Breast epithelium (tissue), 4 donors: ENCODE measurements at places on chromosomes 6 and 20. TPM values are rescaled to one million over a fixed set of nuclear protein-coding genes. Genes with fewer than 3 reads are reported as not detected.
A peak's percentile ranks its signal among the peaks of the same experiment; 100 is the strongest.

Gene ARG1
- total RNA-seq: 0.29 TPM

Gene FNDC11
- total RNA-seq: 0.33 TPM

Gene STX11
- total RNA-seq: 20.0 TPM

Gene ENPP5
- total RNA-seq: 2.2 TPM

Gene WFDC2
- total RNA-seq: 43.9 TPM

Gene CPXM1
- total RNA-seq: 28.5 TPM

Gene ANKRD66
- total RNA-seq: not detected

Gene RBPJL
- not detected for total RNA-seq

Gene VGLL2
- not detected for total RNA-seq

Gene HEY2
- total RNA-seq: 2.3 TPM

GRCh38 chr6:78489874-78490273 is 377.5 kb upstream of the IRAK1BP1 start:
- no peaks in the 10 kb centered on the region for H3K27me3 ChIP-seq
- DNase-seq: no peak
- H3K27ac ChIP-seq: no peak overlapping the region
- H3K4me1 ChIP-seq: no peaks in the 10 kb centered on the region
- no peak overlapping the region for H3K4me3 ChIP-seq
- no peaks in the 10 kb centered on the region for H3K36me3 ChIP-seq

- peak overlapping the region; percentile 91 for H3K27ac ChIP-seq
- H3K4me3 ChIP-seq: no peak overlapping the region
- DNase-seq: peak; percentile 79
- no peaks in the 10 kb centered on the region for H3K27me3 ChIP-seq
- H3K4me1 ChIP-seq: peaks cover 42% of the 10 kb centered on the region
Measured at GRCh38 chr20:62370115-62370806, 3.1 kb upstream of the LAMA5 start.

DNA sequence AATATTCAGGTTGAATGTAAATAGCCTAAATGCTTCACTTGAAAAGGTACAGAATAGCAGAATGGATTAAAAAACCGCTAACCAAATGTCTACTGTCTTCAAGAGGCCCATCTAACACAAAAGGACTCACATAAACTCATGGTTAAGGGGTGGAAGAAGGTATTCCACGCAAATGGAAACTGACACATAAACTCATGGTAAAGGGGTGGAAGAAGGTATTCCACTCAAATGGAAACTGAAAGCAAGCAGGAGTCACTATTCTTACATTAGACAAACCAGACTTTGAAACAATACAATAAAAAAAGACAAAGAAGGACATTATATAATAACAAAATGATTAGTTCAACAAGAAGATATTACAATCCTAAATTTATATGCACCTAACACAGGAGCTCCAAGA is 38.3 kb upstream of the PKIB start:
- no peak for DNase-seq
- no peak overlapping the region for H3K27ac ChIP-seq

- H3K4me1 ChIP-seq: no peaks in the 10 kb centered on the region
- no peaks in the 10 kb centered on the region for H3K36me3 ChIP-seq
- H3K4me3 ChIP-seq: no peak overlapping the region
- no peak overlapping the region for H3K27ac ChIP-seq
- no peaks in the 10 kb centered on the region for H3K27me3 ChIP-seq
Measured at GRCh38 chr6:110703010-110703905, 112.0 kb downstream of the CDK19 start.

DNA sequence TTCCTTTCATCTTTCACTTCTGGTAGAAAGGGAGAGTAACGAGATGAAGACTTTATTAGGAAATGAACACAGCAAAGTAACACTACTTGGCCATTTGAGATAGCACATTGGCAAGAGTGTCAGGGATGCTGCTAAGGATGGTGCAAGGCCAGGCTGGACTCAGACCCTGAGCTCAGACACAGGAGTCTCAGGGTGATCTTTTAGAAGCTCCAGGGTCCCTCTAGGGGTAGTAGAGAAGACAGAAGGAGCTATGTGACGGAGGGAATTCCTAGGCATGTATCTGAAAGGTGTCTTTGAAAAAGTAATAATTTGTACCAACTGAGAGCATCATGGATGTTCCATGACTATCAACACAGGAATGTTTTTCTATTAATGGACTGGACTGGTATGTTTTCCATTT is 436.5 kb downstream of the DHX35 start:
- DNase-seq: no peak
- H3K4me1 ChIP-seq: no peaks in the 10 kb centered on the region
- no peaks in the 10 kb centered on the region for H3K36me3 ChIP-seq
- H3K27me3 ChIP-seq: no peaks in the 10 kb centered on the region
- H3K27ac ChIP-seq: no peak overlapping the region
- no peak overlapping the region for H3K4me3 ChIP-seq

DNA sequence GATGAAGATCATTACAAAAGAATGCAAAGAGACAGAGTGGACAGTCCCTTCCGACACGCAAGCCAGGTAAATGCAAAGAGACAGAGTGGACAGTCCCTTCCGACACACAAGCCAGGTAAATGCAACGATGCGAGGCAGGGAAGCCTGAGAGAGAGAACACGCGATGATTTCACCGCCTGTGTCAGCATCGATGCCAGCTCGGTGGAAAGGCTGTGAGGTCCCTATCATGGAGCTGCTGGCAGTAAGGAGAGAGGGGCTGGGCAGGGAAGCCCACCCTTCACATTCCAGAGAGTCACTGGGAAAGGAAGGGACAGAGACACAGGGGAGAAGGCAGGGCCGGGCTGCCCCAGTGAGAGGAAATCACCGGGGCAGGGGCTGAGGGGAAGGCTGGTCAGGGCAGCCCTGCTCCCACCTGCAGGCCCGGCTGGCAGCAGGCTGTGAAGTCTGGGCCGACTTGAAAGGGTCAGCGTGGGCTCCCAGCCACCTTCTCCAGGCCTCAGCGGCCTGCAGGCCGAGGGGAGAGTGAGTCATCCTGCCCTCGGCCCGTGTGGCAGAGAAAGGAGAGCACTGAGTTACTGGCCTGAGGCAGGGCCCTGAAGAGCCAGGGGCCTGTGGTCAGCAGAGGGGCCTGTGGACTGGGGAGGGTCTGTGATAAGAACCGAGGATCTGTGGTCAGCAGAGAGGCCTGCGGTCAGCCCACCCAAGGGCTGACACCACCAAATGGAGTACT is 80.4 kb downstream of the DACT2 start:
- DNase-seq: no peak
- no peaks in the 10 kb centered on the region for H3K36me3 ChIP-seq
- no peaks in the 10 kb centered on the region for H3K27me3 ChIP-seq
- H3K4me3 ChIP-seq: no peak overlapping the region
- no peaks in the 10 kb centered on the region for H3K4me1 ChIP-seq

- H3K27me3 ChIP-seq: no peaks in the 10 kb centered on the region
- no peak for DNase-seq
- H3K4me3 ChIP-seq: no peak overlapping the region
- no peaks in the 10 kb centered on the region for H3K36me3 ChIP-seq
Measured at GRCh38 chr20:54122681-54123586, 50.9 kb downstream of the CYP24A1 start.

- no peaks in the 10 kb centered on the region for H3K36me3 ChIP-seq
- H3K27ac ChIP-seq: peak overlapping the region; percentile 30
Measured at GRCh38 chr20:53216856-53217576, 244.9 kb downstream of the TSHZ2 start.

DNA sequence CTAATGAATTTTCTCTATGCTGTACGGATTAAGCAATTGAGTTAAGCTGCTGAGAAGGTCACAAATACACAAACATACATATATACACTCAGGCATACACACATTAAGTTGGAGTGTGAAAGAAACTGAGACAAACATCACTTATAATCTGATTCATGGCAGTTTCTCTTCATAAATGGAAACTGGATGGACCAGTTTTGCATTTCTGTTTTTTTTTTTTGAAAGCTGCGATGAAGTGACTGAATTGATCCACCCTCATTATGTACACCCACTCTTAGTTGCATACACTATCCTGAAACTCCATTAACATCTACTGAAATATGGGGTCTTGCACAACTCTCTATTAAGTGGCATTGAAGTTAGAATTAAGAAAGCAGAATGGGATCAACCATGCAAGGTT is 32.9 kb upstream of the TENT5A start:
- no peaks in the 10 kb centered on the region for H3K36me3 ChIP-seq
- no peaks in the 10 kb centered on the region for H3K27me3 ChIP-seq
- no peak overlapping the region for H3K27ac ChIP-seq
- H3K4me1 ChIP-seq: no peaks in the 10 kb centered on the region

- H3K4me3 ChIP-seq: peak overlapping the region; percentile 16
- no peaks in the 10 kb centered on the region for H3K36me3 ChIP-seq
- no peaks in the 10 kb centered on the region for H3K4me1 ChIP-seq
- no peak overlapping the region for H3K27ac ChIP-seq
Measured at GRCh38 chr20:37406010-37406998, 60.4 kb downstream of the SRC start.

- H3K36me3 ChIP-seq: no peaks in the 10 kb centered on the region
- no peaks in the 10 kb centered on the region for H3K4me1 ChIP-seq
- H3K27me3 ChIP-seq: no peaks in the 10 kb centered on the region
- DNase-seq: no peak
- no peak overlapping the region for H3K27ac ChIP-seq
Measured at GRCh38 chr6:106785298-106785697, 155.9 kb downstream of the QRSL1 start.

DNA sequence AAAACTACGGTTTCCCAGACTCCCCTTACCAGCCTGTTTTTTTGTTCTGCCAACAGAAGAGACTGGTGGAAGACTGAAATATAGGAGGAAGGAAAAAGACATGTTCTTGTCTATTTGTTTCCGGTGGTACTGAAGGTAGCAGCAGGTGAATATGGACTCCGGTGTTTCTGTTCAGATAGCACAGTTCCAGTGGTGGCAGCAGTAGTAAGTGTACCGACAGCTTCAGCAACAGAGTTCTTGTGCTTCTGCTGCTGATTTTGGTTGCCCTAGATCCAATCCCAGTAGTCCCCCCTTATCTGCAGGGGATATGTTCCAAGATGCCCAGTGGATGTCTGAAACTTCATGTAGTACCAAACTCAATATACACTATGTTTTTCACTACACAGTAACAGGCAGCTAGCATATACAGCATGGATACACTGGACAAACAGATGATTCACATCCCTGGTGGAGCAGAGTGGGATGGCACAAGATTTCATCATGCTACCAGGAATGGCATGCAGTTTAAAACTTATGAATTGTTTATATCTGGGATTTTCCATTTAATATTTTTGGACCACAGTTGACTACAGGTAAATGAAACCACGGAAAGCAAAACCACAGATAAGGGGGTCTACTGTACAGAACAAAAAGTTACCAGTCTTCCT is 301.8 kb downstream of the BTBD9 start:
- H3K4me1 ChIP-seq: no peaks in the 10 kb centered on the region
- no peak overlapping the region for H3K4me3 ChIP-seq
- no peak for DNase-seq
- no peaks in the 10 kb centered on the region for H3K27me3 ChIP-seq
- H3K36me3 ChIP-seq: no peaks in the 10 kb centered on the region

GRCh38 chr20:32922466-32922865 is 63.7 kb downstream of the EFCAB8 start:
- no peak overlapping the region for H3K27ac ChIP-seq
- H3K27me3 ChIP-seq: no peaks in the 10 kb centered on the region
- H3K4me3 ChIP-seq: no peak overlapping the region
- no peak for DNase-seq
- no peaks in the 10 kb centered on the region for H3K36me3 ChIP-seq

GRCh38 chr6:125834348-125834747 is 43.6 kb downstream of the NCOA7 start:
- DNase-seq: no peak
- H3K27me3 ChIP-seq: no peaks in the 10 kb centered on the region
- no peaks in the 10 kb centered on the region for H3K36me3 ChIP-seq
- no peaks in the 10 kb centered on the region for H3K4me1 ChIP-seq
- no peak overlapping the region for H3K4me3 ChIP-seq
- peak overlapping the region; percentile 74 for H3K27ac ChIP-seq

- H3K27me3 ChIP-seq: peaks cover 22% of the 10 kb centered on the region
- no peaks in the 10 kb centered on the region for H3K4me1 ChIP-seq
- H3K27ac ChIP-seq: no peak overlapping the region
- H3K4me3 ChIP-seq: no peak overlapping the region
- DNase-seq: no peak
Measured at GRCh38 chr6:98782772-98783171, 51.6 kb upstream of the POU3F2 start.

- no peak for DNase-seq
- H3K36me3 ChIP-seq: no peaks in the 10 kb centered on the region
- H3K4me1 ChIP-seq: no peaks in the 10 kb centered on the region
- H3K27ac ChIP-seq: no peak overlapping the region
- H3K27me3 ChIP-seq: no peaks in the 10 kb centered on the region
Measured at GRCh38 chr6:169536446-169537170, 165.2 kb downstream of the WDR27 start.

GRCh38 chr6:47353871-47354270 is 44.2 kb upstream of the TNFRSF21 start:
- no peak overlapping the region for H3K4me3 ChIP-seq
- no peaks in the 10 kb centered on the region for H3K4me1 ChIP-seq
- no peaks in the 10 kb centered on the region for H3K27me3 ChIP-seq
- H3K27ac ChIP-seq: no peak overlapping the region

- DNase-seq: no peak
- no peak overlapping the region for H3K27ac ChIP-seq
- H3K4me1 ChIP-seq: no peaks in the 10 kb centered on the region
- H3K36me3 ChIP-seq: no peaks in the 10 kb centered on the region
Measured at GRCh38 chr6:133218852-133219251, 22.3 kb upstream of the EYA4 start.

DNA sequence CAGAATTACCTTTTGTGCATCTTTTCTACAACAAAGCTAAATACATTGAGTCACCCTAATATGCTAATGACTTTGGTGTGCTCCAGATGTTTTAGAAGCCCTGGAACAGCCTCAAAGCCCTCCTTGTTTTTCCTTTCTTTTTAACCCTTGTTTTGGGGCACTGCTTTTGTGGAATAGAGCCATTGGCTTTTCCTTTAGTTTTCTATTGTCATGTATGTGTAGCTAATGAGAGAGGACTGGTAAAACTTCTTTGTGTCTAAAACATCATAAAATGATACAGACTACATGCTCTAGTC is 158.8 kb downstream of the JARID2 start:
- no peak overlapping the region for H3K4me3 ChIP-seq
- no peaks in the 10 kb centered on the region for H3K27me3 ChIP-seq
- H3K4me1 ChIP-seq: peaks cover 12% of the 10 kb centered on the region
- H3K27ac ChIP-seq: no peak overlapping the region

- no peaks in the 10 kb centered on the region for H3K4me1 ChIP-seq
- H3K36me3 ChIP-seq: no peaks in the 10 kb centered on the region
- H3K4me3 ChIP-seq: no peak overlapping the region
- no peak overlapping the region for H3K27ac ChIP-seq
- DNase-seq: no peak
- no peaks in the 10 kb centered on the region for H3K27me3 ChIP-seq
Measured at GRCh38 chr6:135129136-135129856, 51.8 kb upstream of the MYB start.

DNA sequence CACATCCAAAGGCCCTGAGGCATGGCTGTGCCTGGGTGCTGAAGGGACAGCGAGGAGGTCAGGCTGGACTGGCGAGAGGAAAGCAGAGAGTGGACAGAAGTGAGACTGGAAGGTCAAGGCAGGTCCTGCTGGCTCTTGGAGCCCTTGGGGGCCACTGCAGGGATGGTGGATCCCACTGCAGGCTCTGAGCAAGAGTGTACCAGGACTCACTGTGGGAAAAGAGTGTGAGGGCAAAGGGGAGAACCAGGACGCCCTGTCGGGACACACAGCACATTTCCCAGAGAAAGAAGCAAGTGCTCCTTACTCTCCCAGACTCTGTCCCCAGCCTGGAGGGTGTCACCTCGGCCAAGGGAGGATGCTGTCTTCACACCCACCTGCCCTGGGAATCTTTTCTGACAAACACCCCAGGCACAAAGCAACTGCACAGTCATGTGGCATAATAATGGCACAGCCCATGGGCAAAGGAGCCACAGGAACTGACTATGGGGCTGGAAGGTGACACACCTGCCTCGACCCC is 172.3 kb upstream of the CST7 start:
- H3K27ac ChIP-seq: no peak overlapping the region
- no peak for DNase-seq
- no peaks in the 10 kb centered on the region for H3K4me1 ChIP-seq
- H3K36me3 ChIP-seq: no peaks in the 10 kb centered on the region
- H3K4me3 ChIP-seq: no peak overlapping the region
